ENCODE measurements at places on chromosomes 5 and 9.

DNA sequence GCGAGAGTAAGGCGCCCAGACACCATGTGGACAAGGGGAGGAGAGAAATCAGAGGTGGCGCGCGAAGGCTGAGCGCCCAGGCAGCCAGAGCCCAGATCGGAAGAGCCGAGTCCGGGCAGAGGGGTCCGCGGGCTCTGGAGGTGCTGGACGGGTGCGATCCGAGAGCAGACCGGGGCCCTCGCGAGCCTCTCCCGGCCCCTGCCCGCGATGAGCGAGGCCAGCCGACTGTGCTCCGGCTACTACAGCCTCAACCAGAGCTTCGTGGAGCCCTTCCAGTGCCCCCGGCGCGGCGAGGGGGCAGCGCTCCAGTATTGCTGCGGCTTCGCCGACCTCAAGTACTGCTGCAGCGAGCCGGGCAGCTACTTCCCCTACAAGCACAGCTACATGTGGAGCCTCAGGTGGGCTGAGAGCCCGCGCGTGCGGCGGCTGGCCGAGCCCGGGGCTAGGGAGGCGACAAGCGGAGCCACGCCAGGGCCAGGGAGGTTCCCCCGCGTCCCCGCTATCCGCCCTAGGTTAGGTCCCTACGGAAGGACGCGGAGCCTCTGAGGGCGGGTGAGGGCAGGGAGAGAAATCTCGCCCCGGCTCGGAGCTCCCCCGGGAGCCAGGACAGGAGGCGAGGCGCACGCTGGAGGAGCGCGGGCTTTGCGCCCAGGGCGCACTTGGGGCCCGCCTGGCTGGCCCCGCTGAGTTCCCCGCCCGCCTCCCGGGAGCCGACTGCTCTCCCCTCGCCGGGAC, at the start of gene SHISAL2B:
Gene SHISAL2B, plus strand, starts transcription at position 87 of the 735 bp plus-strand sequence. Its CDS starts 121 bp downstream, at position 208.
- no peak for DNase-seq

- DNase-seq: peak; percentile 88
Measured at GRCh38 chr9:78035383-78035993, 3.9 kb upstream of the GNAQ start.

- no peak for DNase-seq
Measured at GRCh38 chr5:23042226-23042625, 189.1 kb upstream of the CDH12 start.

- DNase-seq: no peak
Measured at GRCh38 chr9:125038166-125038565, 97.3 kb upstream of the GOLGA1 start.

- no peak for DNase-seq
Measured at GRCh38 chr5:10215366-10215765, 34.3 kb downstream of the ATPSCKMT start.

DNA sequence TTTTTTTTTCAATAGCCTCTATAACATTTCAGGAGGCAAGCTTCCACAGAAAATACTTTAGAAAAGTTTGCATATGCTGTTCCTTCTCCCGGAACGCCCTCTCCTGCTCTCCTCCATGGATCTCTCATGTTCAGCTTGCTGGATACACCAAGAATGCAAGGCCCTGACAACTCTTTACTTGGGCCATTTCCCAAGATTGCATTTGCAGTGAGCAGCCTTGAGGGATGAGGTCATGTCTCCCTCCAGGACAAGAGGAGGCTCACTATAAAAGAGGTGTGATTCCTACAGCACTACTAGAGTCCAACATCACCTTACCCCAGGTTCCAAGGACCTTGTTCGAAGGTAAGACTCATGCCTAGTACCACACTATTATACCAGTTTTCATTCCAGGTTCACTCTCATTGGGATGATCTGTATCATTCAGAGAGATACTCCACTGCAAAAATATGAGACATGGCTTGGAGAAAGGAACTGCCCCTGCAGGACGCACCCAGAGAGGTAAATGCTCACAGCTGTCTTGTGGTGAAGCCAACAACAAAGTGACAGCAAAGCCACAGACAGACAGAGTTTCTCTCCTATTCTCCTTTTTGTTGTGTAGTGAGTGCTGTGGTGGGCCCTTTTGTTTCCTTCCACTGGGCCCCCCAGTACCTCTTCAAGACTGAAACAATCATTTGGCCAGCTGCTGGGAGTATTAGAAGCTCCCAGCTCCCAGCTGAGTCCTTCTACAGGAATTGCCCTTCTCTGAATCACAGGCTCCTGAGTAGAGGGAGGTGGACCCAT, 151.7 kb upstream of the ZNF366 start:
- no peak for DNase-seq

GRCh38 chr5:128111818-128112448, 28.4 kb downstream of the SLC12A2 start:
- no peak for DNase-seq

GRCh38 chr5:172931001-172931536, 28.2 kb upstream of the RPL26L1 start:
- no peak for DNase-seq

DNA sequence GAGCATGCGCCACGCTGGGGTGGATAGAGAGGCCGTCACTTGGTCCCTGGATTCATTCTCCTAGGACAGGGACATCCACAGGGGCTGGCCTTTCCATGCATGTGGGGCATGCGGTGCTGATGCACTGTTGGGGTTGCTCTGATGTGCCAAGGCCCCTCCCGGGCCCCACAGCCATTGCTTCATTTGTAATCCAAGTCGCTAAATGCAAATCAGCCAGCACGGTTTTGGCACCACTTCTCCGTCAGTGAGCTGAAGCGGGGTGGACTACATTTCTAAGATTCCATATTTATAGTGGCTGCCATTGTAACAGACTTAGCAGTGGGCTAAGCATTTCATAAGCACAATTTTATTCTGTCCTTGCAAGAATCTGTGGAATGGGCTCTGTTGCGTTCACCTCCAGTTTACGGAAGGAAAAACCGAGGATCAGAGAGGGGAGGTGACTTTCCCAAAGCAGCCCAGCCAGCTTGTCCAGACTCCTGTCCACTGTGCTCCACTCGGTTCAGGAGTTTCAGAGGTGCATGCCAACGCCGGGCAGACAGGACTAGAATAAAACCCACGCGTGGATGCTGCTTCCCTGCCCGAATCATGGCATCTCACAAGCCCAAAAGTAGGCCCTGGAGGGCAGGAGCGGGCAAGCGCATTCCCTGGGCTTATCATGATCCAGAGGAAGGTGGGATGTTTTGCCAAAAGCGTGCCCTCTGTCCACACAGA, 102.6 kb upstream of the COL5A1 start:
- no peak for DNase-seq

GRCh38 chr9:27595733-27596132, 22.5 kb upstream of the C9orf72 start:
- DNase-seq: no peak

- no peak for DNase-seq
Measured at GRCh38 chr9:123003466-123003865, 30.0 kb upstream of the GPR21 start.

- no peak for DNase-seq
Measured at GRCh38 chr9:88534456-88535225, at the start of gene NXNL2. TSS of gene NXNL2 (plus strand) at chr9:88535178. CDS start at chr9:88535435, 257 bp downstream.

DNA sequence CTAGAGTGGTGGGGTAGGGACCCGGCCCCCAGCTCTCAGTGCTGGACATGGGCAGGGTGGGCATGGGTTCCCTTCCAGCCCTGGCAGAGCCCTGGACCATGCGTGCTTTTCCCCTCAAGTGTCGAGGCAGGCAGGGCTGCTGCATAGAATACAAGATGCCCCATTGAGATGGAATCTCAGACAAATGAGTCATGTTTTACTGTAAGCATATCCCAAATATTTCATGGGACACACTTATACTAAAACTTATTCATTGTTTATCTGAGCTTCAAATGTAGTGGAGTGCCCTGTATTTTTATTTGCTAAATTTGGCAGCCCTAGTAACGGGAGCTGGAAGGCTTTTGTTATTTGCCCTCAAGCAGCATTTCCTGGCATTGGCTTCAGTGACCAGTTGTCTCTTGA, 3.2 kb upstream of the RNU6ATAC start:
- DNase-seq: no peak

GRCh38 chr9:78973907-78974306, 597.9 kb upstream of the TLE4 start:
- no peak for DNase-seq

DNA sequence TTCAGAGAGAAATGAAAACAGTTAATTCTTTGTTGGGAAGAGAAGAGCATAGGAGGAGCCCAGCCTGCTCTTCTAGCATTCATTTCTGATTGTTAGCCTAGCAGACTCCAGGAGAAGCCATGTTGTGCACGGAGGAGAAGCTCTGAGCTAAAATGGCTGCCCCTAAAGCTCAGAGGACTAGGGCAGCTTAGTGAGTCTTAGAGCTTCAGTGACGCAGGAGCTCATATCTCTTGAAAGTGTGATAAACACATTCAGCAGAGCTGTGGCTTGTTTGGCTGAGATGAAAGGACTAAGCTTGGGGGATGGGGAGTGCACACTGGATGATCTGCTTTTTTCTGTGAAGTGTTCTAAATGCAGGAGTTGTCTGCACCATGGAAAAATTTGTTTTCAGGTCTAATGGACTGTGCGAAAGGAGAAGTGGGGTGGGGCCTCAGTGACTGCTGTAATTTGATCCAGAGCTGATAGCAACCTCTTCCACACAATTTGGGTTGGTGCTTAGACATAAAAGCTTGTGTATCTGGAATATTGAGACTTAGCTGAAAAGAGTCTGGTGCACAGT, 58.5 kb downstream of the ZNF462 start:
- peak; percentile 77 for DNase-seq

- no peak for DNase-seq
Measured at GRCh38 chr5:93058309-93058708, 522.7 kb downstream of the NR2F1-AS1 start.

DNA sequence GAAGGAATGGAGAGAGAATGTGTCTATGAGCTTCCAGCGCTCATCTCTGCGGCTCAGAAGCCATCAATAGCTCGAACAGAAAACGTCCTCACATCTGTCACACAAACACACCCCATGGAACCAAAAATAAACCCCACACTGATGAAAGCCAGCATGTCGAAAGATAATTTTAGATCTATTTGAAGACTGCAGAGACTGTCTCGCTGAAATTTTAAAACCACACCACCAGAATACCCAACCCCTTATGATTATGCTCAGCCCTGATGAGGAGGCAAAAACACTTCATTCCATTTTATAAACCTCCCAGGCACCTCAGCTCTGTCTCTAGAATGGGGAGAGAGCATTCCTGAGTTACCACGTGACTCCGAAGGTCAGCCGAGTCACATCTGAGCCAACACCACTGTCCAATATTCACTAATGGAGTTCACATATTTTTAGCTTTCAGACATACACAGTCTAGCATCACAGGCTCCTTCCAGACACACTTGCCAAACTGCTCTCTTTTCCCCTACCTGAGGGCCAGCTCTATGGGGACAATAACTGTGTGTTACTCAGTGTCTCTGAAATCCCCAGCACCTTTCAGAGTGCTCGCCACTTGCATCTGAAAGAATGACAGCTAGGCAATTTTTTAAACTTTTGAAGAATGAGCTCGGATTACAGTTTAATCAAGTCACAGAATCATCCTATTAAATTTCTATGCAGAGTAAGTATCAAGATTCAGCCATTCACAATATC, 63.2 kb downstream of the SERINC5 start:
- no peak for DNase-seq

DNA sequence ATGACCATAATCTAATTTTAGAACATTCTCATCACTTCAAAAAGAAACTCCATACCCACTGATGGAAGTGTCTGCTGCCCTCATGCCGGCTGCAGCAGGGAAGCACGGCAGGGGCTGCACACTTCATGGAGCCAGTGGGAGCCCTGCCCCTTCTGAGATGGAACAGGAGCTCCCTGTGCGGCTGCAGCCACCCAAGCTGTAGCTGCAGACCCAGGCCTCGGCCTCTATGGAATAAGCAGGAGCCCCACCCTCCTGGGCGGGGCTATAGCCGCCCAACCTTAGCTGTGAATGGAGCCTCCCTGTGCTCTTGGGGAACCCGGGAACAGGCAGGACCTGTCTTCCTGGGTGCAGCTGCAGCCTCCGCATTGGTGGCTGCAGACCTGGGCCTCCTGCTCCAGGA, 128.5 kb downstream of the NUDT12 start:
- no peak for DNase-seq

DNA sequence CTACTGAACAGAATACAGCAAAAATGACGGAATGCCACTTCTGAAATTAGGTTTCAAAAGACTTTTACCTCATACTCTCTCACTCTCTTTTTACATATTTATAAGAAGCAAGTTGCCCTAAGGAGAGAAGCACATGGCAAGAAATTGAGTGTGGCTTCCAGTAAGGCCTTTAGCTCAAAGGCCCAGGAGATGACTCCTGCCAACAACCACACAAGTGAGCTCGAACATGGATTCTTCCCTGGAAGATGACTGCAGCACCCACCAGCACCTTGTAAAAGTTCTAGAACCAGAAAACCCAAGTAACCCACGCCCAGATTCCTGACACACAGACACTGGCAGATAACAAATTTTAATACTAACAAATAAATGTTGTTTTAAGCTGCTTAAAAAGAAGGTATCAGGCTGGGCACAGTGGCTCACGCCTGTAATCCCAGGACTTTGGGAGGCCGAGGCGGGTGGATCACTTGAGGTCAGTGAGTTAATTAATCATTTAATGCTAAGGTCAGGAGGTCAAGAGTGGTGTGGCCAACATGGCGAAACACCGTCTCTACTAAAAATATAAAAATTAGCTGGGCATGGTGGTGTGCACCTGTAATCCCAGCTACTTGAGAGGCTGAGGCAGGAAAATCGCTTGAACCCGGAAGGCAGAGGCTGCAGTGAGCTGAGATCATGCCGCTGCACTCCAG, 17.0 kb downstream of the PTBP3 start:
- DNase-seq: no peak

- no peak for DNase-seq
Measured at GRCh38 chr5:124909734-124910133, 163.3 kb upstream of the ZNF608 start.

- no peak for DNase-seq
Measured at GRCh38 chr9:83239747-83240146, 176.8 kb upstream of the RASEF start.

DNA sequence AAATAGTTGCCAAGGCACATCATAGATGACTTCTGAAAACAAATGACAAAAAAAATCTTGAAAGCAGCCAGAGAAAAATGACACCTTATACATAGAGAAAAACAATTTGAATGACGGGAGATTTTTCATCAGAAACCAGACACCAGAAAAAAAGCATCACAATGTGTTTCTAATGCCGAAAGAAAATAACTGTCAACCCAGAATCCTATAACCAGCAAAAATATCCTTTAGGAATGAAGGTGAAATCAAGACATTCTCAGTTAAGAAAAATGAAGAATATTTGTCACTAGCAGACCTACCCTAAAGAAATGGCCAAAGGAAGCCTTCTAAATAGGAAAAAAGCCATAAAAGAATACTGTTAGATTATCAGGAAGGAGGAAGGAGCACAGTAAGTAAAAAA, 54.0 kb downstream of the SPTLC1 start:
- no peak for DNase-seq

- no peak for DNase-seq
Measured at GRCh38 chr5:74304536-74304935, 336.0 kb downstream of the ENC1 start.

DNA sequence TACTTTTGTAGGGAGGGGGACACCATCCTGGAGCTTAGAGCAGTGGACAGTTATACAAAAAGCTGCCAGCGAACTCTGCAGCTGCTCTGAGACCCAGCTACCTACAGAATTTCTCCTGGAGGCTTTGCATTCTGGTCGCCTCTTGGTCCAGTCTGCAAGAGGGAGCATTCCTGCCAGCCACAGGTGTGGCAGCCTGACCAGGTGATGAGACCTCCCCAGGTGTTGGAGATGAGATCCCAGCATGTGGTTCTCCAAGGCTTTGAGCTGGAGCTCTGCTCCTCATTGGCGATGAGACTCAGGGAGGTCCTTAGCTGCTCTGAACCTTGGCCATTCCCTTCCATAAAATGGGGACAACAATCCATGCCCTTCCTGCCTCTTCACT, 69.3 kb downstream of the RGS3 start:
- DNase-seq: no peak
